Upper lobe of left lung (tissue), 6 donors: ENCODE measurements at places on chromosomes 1 and 21.

DNA sequence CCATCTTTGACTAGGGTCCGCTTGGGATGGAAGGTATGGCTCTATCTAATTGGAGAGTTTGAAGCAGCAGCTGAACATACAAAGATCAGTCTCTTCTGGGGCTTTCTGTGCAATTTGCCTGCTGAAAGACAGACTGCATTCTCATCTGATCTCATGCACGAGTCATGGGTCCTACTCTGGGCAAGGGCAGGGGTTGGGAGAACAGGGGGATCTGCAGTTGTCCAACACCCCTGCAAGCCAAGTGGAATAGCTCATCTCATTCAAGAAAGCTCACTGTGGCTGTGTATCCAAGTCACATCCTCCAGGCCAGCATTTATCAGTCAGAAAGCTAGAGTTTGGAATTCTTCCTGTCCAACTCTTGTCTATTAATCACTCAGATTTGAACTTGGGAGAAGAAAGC is 177.2 kb upstream of the C8B start:
- H3K4me3 ChIP-seq, result no peak overlapping the region
- no peaks in the 10 kb centered on the region for H3K4me1 ChIP-seq
- H3K27ac ChIP-seq, result no peak overlapping the region
- no peaks in the 10 kb centered on the region for H3K36me3 ChIP-seq
- no peaks in the 10 kb centered on the region for H3K27me3 ChIP-seq

GRCh38 chr1:204487256-204487615 is 7.4 kb downstream of the PIK3C2B start:
- no peak for DNase-seq
- H3K4me3 ChIP-seq, result no peak overlapping the region
- H3K36me3 ChIP-seq, result no peaks in the 10 kb centered on the region

DNA sequence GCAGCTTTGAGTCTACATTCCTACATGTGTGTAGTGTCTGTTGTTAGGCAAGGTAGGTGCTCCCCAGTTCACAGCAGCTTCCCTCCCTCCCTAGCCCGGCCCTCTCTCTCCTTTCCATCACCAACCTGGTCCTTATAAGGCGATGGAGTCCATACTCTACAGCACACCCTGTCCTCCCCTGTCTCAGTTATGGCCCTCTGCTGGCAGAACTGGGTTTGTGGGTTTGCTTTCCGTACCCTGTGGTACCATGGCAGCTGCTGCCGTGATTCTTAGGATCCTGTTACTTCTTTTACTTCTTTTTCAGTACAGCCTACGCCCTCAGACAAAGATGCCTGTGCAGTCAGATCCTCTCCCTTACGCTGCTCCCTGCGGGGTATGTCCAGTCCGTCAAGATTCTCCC is 31.7 kb downstream of the AK5 start:
- no peaks in the 10 kb centered on the region for H3K36me3 ChIP-seq
- H3K4me3 ChIP-seq, result no peak overlapping the region
- H3K4me1 ChIP-seq, result no peaks in the 10 kb centered on the region
- H3K27me3 ChIP-seq, result no peaks in the 10 kb centered on the region

GRCh38 chr1:224510880-224511645 is 76.5 kb upstream of the WDR26 start:
- H3K27ac ChIP-seq, result no peak overlapping the region
- no peak for DNase-seq
- H3K36me3 ChIP-seq, result no peaks in the 10 kb centered on the region

DNA sequence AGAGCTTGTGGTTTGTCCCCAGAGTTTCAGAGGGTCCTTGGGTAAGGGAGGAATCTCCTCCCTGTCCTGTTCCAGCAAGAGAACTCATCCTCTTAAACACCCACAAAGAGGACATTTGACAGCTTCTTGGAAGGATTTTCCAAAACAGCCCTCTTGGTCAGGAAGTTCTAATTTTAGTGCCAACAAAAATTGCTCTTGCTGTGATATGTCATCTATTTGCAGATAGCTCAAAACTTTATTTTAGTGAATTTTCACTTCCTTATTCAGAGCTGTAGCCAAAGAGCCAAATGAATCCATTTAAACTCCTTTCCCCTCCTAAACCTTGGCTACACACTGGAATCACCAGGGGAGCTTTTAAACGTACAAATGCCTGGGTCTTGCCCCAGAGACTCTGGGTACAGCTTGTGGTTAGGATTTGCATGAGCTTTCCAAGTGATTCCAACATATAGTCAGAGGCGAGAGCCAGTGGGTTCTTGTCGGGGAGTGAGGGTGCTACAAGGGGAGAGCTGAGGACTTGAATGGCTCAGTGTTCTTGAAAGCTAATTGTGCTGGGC is 11.8 kb upstream of the RASSF5 start:
- H3K36me3 ChIP-seq, result no peaks in the 10 kb centered on the region
- no peak overlapping the region for H3K4me3 ChIP-seq
- no peak for DNase-seq
- no peaks in the 10 kb centered on the region for H3K27me3 ChIP-seq
- H3K27ac ChIP-seq, result peak overlapping the region; percentile 43

- peak; percentile 87 for DNase-seq
- peaks cover 40% of the 10 kb centered on the region for H3K36me3 ChIP-seq
- peaks cover 34% of the 10 kb centered on the region for H3K4me1 ChIP-seq
- H3K27ac ChIP-seq, result peak within 1 kb of the TSS; percentile 99
- H3K4me3 ChIP-seq, result peak within 1 kb of the TSS; percentile 99
These were observed at the start of gene TARDBP for GRCh38 chr1:11012260-11013159. TARDBP (plus strand) TSS chr1:11012654; CDS start chr1:11013728, 1,074 bp downstream.

DNA sequence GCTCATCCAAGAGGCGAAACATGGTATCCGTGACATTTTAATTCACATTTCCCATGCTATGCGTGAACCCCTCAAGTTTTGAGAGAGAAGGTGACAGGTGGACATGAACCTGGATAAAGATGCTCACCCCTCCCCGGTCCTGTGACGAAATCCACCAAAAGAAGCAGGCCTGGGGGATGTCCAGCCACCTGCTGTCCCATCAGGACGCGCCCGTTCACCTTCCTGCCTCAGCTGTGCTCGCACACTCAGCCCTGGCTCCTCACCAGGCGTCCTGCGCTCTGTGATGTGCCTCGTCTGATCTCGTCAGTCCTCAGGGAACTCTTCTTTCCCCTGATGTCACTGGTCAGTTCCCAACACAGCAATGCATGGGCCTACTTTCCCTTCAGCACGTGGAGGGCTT is 10.3 kb downstream of the FHAD1 start:
- DNase-seq, result no peak
- no peak overlapping the region for H3K4me3 ChIP-seq
- H3K27ac ChIP-seq, result peak overlapping the region; percentile 37
- H3K27me3 ChIP-seq, result no peaks in the 10 kb centered on the region
- no peaks in the 10 kb centered on the region for H3K36me3 ChIP-seq
